ENCODE measurements at places on chromosomes 7 and 10.
A peak's percentile ranks its signal among the peaks of the same experiment; 100 is the strongest.

DNA sequence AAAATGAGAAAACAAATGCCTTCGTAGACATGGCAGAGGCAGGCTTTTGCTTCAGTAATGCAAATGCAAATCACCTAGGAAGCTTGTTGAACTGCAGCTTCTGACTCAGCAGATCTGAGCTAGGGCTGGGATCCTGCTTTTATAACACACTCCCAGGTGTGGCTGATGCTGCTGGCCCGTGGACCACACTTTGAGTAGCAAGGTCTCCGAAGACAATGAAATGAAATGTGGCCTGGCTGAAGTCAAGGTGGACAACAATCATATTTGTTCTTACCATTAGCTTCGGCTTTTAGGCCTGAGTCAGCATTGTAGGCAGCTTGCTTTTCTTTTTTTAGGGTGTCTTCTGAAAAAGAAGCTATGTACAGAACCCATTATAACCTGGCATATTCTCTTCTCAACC, 26.3 kb downstream of the COL17A1 start:
- no peak for DNase-seq

DNA sequence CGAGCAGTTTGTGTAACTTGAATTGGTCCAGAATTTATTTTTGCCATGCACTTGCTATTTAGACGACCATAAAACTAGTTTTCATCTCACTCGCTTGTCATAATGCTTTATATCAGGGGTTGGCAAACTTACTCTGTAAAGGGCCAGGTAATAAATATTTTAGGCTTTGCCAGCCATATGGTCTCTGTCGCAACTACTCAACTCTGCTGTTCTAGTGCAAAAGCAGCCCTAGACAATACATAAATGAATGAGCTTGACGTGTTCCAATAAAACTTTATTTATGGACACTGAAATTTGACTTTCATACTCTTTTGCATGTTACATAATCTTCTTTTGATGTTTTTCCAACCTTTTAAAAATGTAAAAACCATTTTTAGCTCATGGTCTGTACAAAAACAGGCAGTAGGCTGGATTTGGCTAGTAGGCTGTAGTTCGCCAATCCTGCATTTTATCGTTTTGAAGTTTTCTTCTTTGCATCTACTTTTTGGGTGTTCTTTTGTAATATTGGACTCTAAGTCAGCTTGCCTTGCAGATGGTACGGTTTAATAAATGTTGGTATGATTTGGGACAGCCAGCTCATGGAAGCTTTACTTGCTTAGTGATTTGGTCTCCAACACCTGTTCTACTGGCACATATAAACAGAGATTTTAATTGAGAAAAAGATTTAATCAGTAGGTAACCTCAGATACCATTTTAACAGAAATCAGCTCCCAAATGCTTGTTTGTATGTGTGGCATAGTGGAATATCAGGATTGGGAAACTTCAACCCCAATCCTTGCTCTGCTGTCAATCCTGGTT, 25.6 kb downstream of the SND1 start:
- DNase-seq = no peak

DNA sequence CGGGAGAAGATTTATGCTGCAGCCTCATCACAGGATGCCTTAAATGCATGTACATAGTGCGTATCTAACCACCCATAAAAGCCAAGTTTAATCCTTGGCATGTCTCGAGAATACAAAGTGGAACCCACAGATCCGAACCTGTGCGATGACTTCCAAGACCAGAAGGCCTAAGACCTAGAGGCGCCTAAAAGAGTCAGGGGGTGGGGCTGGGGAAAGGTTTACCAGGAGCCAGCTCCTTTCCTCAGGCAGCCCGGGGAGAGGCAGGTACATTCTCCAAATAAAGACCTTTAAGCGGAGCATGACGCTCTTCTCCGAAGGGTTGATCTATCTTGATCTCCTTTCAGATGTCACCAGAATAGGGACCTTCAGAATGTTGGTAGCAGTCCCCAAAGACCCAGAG, 9.7 kb downstream of the SP8 start:
- DNase-seq = no peak

GRCh38 chr7:23273141-23273599, 26.0 kb upstream of the MALSU1 start:
- peak; percentile 47 for DNase-seq

- DNase-seq = no peak
Measured at GRCh38 chr10:609868-610545, 79.5 kb downstream of the DIP2C start.

DNA sequence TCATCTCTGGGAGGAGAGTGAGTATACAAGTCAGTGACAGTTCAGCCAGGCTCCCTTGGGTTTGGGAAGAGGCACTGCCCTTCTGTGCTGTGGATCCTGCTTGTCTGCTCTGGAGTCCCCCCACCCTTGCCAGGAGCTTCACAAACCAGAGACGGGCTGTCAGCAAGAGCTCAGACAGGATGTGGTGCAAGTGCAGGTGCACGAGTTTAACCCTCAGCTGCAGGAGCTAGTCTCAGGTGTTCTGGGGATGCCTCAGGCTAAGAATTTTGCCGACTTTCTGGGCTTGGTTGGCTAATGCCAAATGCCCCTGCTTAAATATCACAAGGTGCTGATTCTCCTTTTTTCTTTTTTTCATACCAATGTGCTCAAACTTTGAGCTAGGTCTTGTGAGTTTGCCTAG, 22.3 kb downstream of the ZNF783 start:
- DNase-seq = no peak

GRCh38 chr10:124063750-124064603, 29.4 kb downstream of the CHST15 start:
- no peak for DNase-seq

DNA sequence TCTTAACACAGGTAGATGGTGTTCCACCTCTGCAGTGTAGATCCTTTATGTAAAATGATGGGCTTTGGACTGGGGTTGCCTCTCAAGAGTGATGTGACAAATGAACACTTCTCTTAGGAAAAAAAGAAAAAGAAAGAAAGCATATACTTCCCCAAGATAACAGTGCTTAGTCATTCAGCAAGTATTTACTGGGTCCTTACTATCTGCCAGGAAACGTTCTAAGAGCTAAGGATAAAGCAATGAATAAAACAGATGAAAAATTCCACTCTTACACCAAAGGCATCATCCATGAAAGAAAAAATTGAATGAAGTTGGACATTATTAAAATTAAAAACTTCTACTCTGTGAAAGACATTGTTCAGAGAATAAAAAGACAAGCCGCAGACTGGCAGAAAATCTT, 177.3 kb downstream of the C7orf25 start:
- no peak for DNase-seq

Data from esophagus squamous epithelium (tissue), 5 donors.